Stimulated activated CD8-positive, alpha-beta memory T cell treated with anti-CD3 and anti-CD28 coated beads, Interleukin-15, amount 100 ng/mL, for 24 hours (primary cell): ENCODE measurements at places on chromosomes 1 and 21.

DNA sequence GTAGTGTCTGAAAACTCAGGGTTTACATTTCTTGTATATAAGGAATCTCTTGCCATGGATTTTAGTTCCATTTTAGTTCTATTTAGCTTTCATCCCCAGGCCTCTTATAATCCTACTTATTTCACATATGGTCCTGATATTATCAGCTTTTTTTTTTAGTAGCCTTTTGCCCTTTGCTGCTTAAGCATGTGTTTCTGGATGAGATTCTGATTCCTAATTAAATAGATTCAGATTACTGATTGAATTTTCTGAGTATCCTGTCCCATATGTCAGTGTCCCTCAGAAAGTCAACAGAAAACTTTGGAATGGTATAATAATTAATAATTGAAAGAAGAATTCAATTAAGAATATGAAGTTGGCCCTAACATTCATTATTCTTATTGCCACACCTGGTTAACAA is 134.7 kb upstream of the HOOK1 start:
- DNase-seq, result no peak

DNA sequence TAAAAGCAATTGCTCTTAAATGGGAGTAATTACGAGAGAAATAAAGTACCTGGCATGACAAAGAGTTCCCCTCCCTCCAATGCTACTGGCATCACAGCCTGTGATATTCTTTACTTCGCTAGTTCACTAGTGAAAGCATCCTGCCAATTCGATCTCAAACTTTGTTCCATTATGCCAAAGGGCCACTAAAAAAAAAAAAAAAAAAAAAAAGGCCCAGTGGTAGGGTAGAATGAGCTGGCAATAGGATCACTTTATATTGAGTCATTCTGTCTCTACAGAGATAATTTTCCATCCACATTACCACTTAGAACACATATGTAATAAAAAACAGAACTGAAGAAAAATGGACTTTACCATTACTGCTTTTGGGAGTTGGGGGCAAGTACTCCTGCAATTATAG is 11.2 kb downstream of the PUM1 start:
- DNase-seq, result no peak

- DNase-seq, result peak; percentile 17
These were observed 49.2 kb upstream of the PAX7 start for GRCh38 chr1:18581420-18581880.

GRCh38 chr1:169753549-169753948 is 19.7 kb upstream of the SELE start:
- no peak for DNase-seq

GRCh38 chr1:246733704-246734103 is 9.5 kb downstream of the SCCPDH start:
- no peak for DNase-seq

DNA sequence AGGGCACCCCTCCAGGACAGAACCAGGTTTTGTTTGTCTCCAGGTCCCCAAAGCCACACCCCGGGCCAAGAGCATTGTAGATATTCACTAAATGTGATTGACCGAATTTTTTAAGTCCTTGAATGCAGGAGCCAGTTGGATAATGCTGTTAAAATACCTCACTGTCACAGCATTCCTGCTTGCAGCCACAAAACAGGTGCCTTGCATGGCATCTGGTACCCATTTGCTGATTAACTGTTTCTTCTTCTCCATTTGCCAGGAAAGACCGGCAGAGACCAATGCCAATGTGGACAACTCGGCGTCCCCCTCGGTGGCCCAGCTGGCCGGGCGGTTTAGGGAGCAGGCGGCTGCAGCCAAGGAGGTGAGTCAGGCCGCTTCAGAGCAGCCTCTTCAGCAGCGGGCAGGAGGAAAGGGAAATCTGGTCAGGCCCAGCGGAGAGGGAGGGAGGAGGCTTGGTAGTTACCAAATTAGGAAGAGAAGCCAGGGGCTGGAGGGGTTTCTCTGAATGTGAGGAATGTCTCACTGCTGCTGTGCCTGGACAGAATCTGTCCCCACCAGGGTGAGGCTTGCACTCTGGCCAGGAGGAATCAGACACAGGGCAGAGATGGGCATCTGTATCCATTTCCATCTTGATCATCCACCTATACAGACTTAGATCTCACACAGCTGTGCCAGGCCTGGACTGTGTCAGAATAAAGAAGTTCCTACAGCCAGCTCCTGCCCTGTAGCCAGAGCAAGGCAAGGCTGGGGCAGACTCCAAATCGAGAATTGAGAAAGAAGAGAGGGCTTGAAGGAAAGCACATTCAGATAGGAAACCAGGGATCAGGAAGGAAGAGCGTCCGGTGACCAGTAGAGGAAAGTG is 37.9 kb upstream of the MPZL1 start:
- DNase-seq, result no peak
